Mucosa of descending colon (tissue), 3 donors: ENCODE measurements at places on chromosomes 1 and 21. TPM values are rescaled to one million over a fixed set of nuclear protein-coding genes. Genes with fewer than 3 reads are reported as not detected.

LHX8 gene
- total RNA-seq, result not detected

OR2L5 gene
- total RNA-seq, result not detected

HYI gene
- 85.0 TPM for total RNA-seq

FCGR2B gene
- 18.7 TPM for total RNA-seq

ZNF683 gene
- 1.0 TPM for total RNA-seq

TSPAN1 gene
- total RNA-seq, result 1,819 TPM

OR2G6 gene
- not detected for total RNA-seq

KCNJ10 gene
- total RNA-seq, result 0.23 TPM

PSRC1 gene
- total RNA-seq, result 4.2 TPM

LMX1A gene
- 0.38 TPM for total RNA-seq

RSPO1 gene
- total RNA-seq, result 1.7 TPM

SLC44A3 gene
- 89.1 TPM for total RNA-seq

TEDDM1 gene
- not detected for total RNA-seq

MECR gene
- 18.3 TPM for total RNA-seq

ROR1 gene
- 19.8 TPM for total RNA-seq

SPOCD1 gene
- not detected for total RNA-seq

GRIK3 gene
- total RNA-seq, result 13.6 TPM

E2F2 gene
- total RNA-seq, result 18.0 TPM

SERTAD4 gene
- total RNA-seq, result 4.2 TPM

AMIGO1 gene
- total RNA-seq, result 2.2 TPM

PROK1 gene
- total RNA-seq, result not detected

TARBP1 gene
- total RNA-seq, result 29.5 TPM

DCDC2B gene
- total RNA-seq, result not detected

PAFAH2 gene
- total RNA-seq, result 38.0 TPM

TTC13 gene
- 24.0 TPM for total RNA-seq

CR1 gene
- 0.84 TPM for total RNA-seq

DFFB gene
- 7.6 TPM for total RNA-seq

C4BPA gene
- 1.5 TPM for total RNA-seq

VWA5B1 gene
- 0.80 TPM for total RNA-seq

CR1L gene
- total RNA-seq, result not detected

KRTAP22-2 gene
- total RNA-seq, result not detected

FCN3 gene
- total RNA-seq, result 0.60 TPM

CLEC20A gene
- not detected for total RNA-seq

MMP23B gene
- 8.7 TPM for total RNA-seq

FOXD2 gene
- total RNA-seq, result 17.1 TPM

OLFML3 gene
- 51.1 TPM for total RNA-seq

HMGCS2 gene
- 270 TPM for total RNA-seq

ZMYND12 gene
- 3.0 TPM for total RNA-seq

CBR3 gene
- total RNA-seq, result 5.0 TPM

TMEM269 gene
- total RNA-seq, result not detected

AADACL3 gene
- not detected for total RNA-seq

OR14K1 gene
- not detected for total RNA-seq

AGPAT3 gene
- total RNA-seq, result 97.7 TPM
